ENCODE measurements at places on chromosomes 7 and 10.

- no peak for DNase-seq
These were observed 30.6 kb downstream of the HYCC1 start for GRCh38 chr7:22983257-22983855.

DNA sequence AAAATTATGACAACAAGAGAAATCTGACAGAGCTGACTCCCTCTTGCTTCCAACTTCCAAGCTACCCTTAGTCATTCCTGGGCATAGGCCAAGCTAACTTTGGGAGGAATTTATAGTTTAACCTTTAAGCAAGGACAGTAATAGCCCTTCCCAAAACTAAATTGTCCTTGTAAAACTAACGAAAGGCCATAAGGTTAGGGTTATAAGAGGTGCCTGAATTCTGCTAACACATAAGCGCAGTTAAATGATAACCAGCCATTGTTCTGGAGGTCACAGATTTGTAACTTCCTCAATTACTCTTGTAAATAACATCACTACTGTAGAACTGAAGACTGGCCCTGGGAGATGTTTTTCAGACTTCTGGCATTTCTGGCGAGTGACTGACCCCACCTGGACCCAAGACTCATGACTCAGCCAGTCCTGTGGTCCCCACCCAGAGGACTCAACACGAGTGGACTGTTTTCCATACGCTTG is 481.2 kb downstream of the KCNMA1 start:
- peak; percentile 89 for DNase-seq

DNA sequence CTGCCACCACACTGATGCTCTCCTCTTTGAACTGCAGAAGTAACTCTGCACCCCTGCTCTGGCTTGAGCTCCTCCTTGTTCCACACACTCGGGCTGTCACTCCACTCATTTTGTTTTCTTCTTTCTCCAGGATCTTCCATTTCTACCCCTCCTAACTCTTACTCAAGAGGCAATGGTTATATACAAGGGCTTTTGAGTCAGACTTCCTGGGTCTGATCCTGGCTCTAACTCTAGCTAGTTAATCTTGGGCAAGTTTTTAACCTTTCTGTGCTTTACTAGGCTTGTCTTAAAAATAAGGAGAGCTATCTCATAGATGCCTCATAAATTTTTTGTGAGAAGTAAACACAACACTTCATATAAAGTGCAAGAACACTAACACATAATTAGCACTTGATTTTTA is 45.3 kb upstream of the GNAI1 start:
- DNase-seq, result no peak

DNA sequence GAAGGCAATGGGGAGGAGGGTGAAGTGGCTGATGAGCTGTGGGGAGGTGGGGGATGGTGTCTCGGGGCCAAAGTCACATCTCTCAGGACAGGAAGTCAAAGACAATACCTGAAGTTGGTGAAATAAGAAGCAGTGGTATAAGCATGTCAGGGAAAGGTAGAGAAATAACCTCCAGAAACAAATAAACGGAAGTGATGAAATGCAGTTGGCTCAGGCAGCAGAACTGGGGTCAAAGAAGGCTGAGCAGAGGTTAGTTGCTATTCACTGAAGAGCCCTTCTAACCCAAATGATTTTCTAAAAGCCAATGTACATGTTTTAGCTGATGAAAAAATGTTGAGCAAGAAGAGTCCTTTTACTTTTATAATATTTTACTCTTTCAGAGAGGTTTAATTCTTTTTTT is 78.6 kb upstream of the ADRB1 start:
- DNase-seq, result no peak

GRCh38 chr10:23051855-23052331 is 43.5 kb upstream of the MSRB2 start:
- DNase-seq, result peak; percentile 13

DNA sequence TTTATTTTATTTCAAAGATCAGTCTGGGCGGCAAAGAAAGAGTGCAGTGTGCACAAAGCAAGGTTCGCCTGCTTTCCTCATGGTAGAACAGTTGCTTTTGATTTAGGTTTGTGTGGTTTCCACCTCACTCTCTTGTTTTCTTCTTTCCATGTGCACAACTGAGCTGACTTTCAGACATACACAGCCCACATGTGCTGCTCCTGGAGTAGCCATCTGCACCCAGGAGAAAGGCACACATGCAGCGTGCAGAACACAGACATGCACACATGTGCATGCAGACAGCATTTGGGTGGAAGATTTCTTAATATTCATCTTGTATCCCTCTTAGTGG is 302.1 kb downstream of the FZD1 start:
- no peak for DNase-seq

DNA sequence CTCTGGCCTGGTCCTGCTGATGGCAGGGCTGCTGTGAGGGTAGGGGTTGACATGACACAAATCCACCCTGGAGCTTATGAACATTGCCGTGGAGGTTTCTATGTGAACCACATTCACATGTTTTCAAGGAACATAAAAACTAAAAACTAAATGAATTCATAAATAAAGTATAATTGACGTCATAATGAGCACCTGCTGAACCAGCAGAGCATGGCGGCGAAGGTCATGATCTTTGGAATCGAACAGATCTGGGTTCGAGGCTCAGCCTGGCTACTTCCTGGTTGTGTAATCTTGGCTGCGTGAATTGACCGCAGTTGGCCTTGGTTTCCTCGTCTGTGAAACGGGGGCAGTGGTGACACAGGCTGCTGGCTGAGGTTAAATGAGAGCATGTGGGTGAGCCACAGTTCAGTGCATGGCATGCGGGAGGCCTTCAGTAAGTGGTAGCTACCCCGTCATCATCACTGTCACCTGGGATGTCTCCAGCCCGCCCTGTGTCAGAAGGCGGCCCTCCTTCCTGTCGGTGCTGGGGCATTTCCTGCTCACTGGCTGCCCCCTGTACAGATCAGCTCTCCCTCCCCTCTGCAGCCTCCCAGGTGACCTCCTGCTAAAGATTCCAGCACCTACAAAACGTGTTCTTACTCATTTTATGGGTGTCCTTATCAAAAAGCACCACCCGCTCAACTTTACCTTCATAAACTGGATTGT is 190.3 kb upstream of the SHH start:
- DNase-seq, result no peak
